Vagina (tissue), 2 donors: ENCODE measurements at places on chromosomes 2 and 18.
A peak's percentile ranks its signal among the peaks of the same experiment; 100 is the strongest.

DNA sequence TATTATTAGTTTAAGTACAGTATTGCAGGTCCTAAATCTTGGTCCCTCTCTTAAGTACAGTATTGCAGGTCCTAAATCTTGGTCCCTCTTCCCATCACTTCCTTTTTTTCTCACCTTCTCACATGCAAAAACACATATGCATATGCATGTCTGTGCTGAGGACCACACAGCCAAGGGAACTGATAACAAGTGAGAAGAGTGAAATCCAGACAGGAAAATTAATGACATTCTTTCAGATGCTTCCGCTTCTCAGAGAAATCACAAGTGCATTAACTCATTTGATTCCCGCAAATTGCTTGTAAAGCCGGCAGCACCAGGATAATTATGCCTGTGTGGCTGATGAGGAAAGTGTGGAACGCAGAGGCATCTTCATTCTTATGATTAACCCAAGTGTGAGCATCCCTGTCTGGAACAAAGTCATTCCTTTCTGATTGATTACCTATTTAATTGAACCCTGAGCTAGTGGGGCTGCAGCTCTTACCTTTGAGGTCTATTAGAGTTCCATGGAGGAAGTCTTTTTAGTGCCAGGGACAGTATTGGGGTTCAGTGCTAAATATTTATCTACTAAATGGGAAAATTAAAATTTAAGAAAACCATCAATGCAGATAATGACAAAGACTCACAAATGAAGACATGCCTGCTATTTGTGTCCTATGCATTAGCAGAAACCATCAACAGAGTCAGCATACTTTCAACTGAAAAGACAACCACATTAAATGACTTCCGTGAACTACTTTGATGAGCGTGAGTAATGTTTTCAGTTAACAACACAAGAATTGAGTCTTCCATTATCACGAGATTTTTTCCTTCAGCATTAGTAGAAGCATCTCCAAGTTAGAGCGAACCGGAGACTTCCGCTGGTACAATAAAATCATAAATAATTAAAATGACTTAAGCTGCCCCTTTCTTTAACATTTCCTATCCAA lies 220.4 kb upstream of the SLC35G4 start:
- no peak for DNase-seq

GRCh38 chr2:231611273-231612108 lies 18.8 kb downstream of the TEX44 start:
- DNase-seq, result peak; percentile 97

- DNase-seq, result no peak
Observed at GRCh38 chr2:24515831-24516230, 24.8 kb downstream of the NCOA1 start.

DNA sequence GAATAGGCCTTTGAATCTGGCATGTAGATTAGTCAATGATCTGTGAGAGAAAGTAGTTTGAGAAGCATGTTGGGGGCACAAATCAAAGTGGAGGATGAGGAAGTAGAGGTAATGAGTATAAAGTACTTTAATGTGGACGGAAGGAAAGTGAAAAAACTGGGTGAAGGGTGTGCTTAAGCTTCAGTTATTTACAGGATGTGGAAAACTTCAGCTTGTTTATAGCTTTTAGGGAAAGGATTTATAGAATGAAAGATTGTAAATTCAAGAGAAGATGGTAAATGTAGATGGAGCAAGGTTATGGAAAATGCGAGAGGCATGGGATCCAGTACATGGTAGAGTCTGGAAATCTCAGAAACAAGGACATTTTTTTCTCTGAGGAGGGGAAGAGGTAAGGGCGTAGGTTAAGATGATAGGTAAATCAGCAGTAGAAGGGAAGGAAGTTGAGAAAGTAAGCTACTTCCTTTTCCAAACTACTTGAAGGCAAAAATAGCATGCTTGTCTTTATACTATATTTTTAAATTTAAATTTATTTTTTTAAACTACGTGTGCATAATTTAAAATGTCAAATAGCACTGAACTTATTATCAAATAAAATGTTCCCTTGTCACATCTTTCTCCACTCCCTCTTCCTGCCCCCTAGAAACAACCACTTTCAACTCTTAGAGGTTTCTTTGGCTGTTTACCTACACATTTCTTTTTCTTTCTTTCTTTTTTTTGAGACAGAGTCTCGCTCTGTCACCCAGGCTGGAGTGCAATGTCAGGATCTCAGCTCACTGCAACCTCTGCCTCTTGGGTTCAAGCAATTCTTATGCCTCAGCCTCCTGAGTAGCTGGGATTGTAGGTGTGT lies 8.5 kb downstream of the FAM117B start:
- DNase-seq, result no peak

GRCh38 chr2:38483776-38484501 lies 106.9 kb upstream of the ATL2 start:
- DNase-seq, result no peak
